ENCODE measurements at places on chromosomes 13 and 19.

- peak; percentile 24 for DNase-seq
Measured at GRCh38 chr13:107866032-107866940, 349.1 kb downstream of the LIG4 start.

GRCh38 chr13:76380446-76381065 is 505.6 kb downstream of the KCTD12 start:
- DNase-seq, result no peak

- no peak for DNase-seq
Measured at GRCh38 chr13:92609376-92609775, 617.2 kb upstream of the GPC6 start.

DNA sequence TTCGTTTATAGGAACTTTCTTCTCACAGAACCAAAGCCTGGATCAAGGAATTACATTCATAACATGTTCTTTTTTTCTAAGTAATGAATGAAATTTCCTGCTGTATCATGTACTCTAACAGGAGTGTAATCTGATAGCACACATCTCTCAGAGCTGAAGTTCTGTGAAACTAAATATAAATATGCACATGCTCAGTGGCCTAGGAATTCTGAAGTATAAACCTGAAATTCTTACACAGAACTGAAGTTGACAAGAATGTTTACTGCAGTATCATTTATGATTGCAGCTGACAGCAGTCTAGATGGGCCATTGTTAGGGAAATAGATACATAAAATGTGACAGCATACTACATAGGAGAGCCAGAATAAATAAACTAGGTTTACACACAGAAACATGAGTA is 54.5 kb downstream of the USP12 start:
- DNase-seq, result no peak

Measured in AG20443 (cell line).